ENCODE measurements at places on chromosomes 13 and 19. TPM values are rescaled to one million over a fixed set of nuclear protein-coding genes. Genes with fewer than 3 reads are reported as not detected.

Gene C1QTNF9
- not detected for total RNA-seq

Gene ZNF90
- total RNA-seq: 0.72 TPM

Gene GDF15
- 93.9 TPM for total RNA-seq

Gene MATK
- 0.78 TPM for total RNA-seq

Gene PALM
- total RNA-seq: 42.9 TPM

Gene ZNF415
- total RNA-seq: not detected

Gene HTR2A
- total RNA-seq: 0.02 TPM

Gene ZNF491
- not detected for total RNA-seq

Gene RNASEH2B
- 44.2 TPM for total RNA-seq

Gene TBXA2R
- 3.4 TPM for total RNA-seq

Gene STARD13
- total RNA-seq: 9.0 TPM

Gene RNF6
- total RNA-seq: 49.0 TPM

Gene LILRB5
- not detected for total RNA-seq

Gene KISS1R
- total RNA-seq: not detected

Gene HSD17B14
- total RNA-seq: 9.9 TPM

Gene COMP
- total RNA-seq: not detected

Gene DENND1C
- 0.17 TPM for total RNA-seq

Gene SULT2A1
- not detected for total RNA-seq

Gene TNNI3
- total RNA-seq: not detected

Gene DCT
- total RNA-seq: not detected

Gene CBARP
- 0.93 TPM for total RNA-seq

Gene OR7C1
- total RNA-seq: not detected

Gene ZNF221
- 5.8 TPM for total RNA-seq

Gene PEX11G
- 6.7 TPM for total RNA-seq

Gene APC2
- total RNA-seq: 0.79 TPM

Gene FGF9
- total RNA-seq: not detected

Gene GFY
- not detected for total RNA-seq

Gene COPE
- total RNA-seq: 429 TPM

Gene ZNF560
- total RNA-seq: not detected

Gene CNMD
- not detected for total RNA-seq

Gene CAMSAP3
- total RNA-seq: 2.6 TPM

Gene MBD3L2
- total RNA-seq: not detected

Data from A172 (cell line).